ENCODE measurements at places on chromosomes 5 and 9.

GRCh38 chr5:108387758-108388157, 5.9 kb upstream of the FBXL17 start:
- DNase-seq: no peak

GRCh38 chr9:137691646-137692351, 73.0 kb downstream of the EHMT1 start:
- no peak for DNase-seq

- no peak for DNase-seq
Observed at GRCh38 chr5:54822324-54822687, 163.1 kb downstream of the ESM1 start.

DNA sequence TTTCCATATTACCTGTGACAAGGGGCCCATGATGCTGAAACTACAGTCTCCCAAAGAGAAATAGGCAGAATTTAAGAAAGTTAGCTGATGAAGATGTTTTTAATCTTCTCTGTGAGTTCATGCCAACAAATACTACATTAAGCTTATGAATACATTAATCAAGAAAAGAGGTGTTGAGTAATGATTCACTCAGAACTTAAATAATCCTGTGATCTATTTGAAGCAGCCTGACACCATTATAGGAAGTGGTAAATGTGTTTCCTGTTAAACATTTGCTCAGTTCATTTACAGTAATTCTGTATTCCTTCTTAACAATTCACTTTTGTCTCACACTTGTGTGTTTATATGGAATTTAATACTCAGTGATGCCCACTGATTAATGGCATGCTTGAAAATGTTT, 75.0 kb upstream of the IZUMO3 start:
- no peak for DNase-seq

DNA sequence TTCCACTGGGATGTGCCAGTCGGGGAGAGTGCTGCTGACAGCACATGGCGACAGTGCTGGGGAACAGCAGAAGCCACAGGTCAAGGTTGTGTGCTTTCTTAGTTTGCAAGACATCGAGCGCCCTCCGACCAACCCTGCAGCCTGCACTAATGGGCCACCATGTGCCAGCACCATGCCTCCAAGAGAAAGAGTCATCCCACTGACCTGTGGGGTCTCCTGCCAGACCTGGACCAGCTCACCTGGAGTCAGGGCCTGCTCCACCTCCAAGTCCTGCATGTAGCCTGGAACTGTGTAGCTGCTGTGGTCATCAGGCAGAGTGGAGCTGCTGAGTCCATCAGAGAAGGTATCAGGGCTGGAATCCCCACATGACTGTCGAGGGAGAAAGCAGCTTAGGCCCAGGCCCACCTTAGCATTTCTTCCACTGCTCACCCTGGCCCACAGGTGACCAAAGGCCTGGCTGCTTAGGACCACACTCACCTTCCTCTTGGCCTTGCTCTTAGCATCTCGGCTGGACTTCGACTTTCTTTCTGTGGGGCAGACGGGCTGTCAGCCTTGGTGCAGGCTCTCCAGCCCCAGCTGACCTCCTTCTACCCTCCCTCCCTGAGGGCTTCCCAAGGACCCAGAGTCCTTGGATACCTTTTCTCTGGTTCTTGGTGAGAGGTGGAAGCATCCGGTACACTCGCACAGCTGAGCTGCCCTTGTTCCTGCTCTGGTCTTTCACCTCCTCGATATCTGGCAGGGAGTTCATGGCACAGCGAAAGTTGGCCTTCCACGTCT, 4.1 kb downstream of the IRF1 start:
- no peak for DNase-seq

DNA sequence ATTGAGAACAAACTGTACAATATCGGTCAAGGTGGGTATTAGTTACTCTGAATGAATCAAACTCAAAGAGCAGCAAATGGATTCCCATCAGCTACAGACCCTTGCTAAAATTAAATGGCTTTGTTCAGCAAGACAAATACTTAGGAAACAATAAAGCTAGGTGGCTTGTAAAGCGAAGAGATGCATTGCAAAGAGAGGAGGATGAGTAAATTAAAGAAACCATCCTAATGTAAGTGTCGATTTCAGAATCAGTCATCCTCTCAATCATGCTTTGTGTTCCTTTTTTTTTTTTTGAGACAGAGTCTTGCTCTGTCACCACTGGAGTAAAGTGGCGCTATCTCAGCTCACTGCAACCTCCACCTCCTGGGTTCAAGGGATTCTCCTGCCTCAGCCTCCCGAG, 359.2 kb upstream of the ZNF462 start:
- DNase-seq: no peak

- DNase-seq: no peak
Observed at GRCh38 chr9:91345978-91346377, 15.7 kb downstream of the AUH start.

- no peak for DNase-seq
Observed at GRCh38 chr9:34826999-34827538, 117.1 kb upstream of the CCL21 start.

DNA sequence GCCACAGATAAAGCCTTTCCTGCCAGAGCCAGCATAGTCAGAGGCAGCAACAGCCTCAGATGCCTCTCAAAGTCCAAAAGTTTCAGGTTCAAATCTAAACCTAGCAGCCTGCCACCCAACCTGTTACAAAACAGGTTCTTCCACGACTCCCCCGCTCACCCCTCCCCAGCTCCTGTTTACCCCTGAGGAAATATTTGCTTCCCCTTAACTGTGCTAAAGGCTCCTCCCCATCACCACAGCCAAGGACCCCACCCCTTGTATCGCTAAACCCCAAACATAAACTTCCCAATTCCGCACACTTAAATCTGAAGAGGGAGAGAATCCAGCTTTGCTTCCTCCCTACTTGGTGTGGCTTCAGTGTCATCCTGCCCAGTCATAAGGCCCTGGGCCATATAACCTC, 15.4 kb upstream of the VDAC1 start:
- no peak for DNase-seq

GRCh38 chr9:127189628-127190027, 67.2 kb upstream of the ANGPTL2 start:
- no peak for DNase-seq

DNA sequence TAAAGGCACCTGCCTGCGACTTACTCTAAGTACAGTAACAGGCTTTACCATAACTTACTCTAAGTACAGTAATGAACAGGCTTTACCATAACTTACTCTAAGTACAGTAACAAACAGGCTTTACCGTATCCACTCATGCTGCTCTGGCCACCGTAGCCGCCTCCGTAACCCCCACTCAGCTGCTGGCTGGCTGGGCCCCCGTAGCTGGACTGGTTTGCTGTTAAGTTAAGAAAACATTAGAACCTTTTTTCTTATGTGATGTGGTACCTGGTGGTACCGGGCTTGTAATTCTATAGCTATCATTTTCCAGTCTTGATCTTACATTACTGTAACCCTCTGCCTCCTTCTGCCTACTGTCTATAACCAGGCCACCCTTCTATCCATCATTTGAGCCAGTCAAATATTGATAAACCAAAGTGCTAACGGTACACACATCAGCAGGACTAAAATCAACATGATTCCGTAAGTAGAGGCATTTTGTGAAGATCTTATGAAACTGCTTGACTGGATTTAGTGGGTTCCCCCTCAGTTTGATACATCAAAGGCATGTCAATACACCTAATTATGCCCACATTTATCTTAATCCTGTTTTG, 7.4 kb downstream of the HNRNPH1 start:
- DNase-seq: no peak

DNA sequence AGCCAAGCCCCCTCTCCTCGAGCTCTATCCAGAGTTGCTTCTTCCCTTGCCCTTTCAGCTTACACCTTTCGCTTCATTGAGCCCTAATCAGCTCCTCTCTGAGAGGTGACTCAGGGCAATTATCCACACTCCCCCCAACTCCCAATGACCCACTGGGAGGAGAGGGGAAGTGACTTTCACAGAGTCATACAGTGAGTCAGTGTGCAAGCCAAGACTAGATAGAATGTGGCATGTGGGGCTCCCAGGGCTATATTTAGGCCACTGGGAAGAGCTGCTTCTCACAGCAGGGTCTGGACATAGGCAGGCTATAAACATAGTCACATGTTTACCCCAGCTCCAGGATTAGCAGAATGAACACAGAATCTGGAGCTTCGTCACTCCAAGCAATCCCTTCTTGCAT, 57.4 kb downstream of the NRG2 start:
- no peak for DNase-seq

- DNase-seq: no peak
Observed at GRCh38 chr9:22452415-22453010, 5.9 kb downstream of the DMRTA1 start.

DNA sequence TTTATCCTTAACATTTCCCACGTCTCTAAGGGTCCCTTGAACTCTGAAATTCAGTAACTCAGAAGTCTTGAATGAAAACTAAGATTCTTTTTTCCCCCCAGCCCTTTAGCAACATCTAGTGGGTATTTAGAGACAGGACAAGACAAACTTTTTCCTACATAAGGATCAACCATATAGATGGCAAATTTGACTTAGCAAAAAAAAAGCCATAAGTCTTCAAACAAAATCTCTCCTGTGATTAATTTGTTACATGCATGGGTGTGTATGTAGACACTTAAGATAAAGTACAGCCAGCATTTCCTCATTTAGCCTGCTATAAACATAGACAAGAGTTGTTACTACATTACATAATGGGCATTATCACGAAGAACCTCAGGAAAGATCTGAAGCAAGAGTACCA, 29.1 kb upstream of the ANKRD31 start:
- DNase-seq: no peak
